ENCODE measurements at places on chromosomes 16 and 17. TPM values are rescaled to one million over a fixed set of nuclear protein-coding genes. Genes with fewer than 3 reads are reported as not detected.

DNA sequence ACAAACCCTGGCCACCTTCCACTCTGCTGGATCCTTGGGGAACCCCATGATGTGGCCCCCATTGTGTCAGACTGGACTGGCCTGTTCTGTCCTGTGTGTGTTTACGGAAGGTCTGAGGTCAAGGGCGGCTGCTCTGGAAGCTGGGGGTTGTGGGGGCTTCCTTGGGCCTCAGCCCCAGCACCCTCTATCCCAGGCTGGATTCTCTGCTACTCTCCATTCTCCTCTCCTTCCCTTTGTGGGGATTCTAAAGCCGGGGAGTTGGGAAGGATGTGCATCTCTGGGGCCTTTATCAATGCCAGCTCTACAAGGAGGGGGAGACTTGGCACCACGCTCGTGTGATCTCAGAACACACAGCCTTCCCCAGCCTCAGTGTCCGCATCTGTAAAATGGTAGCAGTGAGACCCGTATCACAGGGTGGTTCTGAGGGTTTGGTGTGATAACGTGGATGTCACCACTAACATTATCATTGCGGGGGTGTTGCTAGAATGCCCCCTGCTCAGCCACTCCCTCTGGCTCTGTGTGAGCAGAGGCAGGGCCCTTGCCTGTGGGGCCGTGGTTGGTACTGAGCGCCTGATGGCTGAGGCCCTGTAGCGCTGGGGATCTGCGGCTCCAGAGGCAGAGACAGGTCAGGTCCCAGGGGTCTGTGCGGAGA is 18.1 kb downstream of the ADGRG1 start:
- no peak for DNase-seq

KRTAP4-9 gene
- total RNA-seq: not detected

ASPA gene
- total RNA-seq: not detected

- DNase-seq: no peak
Observed at GRCh38 chr17:61591018-61591417, at the start of gene NACA2. NACA2 (minus strand) TSS chr17:61591219; CDS start chr17:61591180, 39 bp downstream.

ZDHHC1 gene
- total RNA-seq: 33.6 TPM
